PC-9 (cell line): ENCODE measurements at places on chromosomes 2 and 18. TPM values are rescaled to one million over a fixed set of nuclear protein-coding genes. Genes with fewer than 3 reads are reported as not detected.

DNA sequence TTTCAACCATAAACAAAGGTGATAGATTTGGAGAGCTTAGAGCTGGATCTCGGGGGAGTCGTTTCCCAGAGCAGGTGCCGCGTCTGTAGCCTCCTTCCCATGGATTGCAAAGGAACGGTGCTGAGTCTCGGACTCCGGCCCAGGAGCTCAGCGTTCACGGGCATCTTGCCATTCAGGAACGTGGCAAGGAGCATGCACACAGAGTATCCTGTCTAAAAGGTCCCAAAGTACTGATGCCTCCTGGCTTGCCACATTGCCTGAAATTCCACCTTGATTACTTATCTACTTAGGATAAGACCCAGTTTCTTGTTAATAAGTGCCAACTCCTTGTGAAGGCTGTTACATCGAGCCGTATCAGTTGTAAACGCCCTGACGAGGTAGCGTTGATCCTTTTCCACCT lies 197.8 kb upstream of the MYT1L start:
- H3K36me3 ChIP-seq = no peaks in the 10 kb centered on the region
- no peak for DNase-seq
- H3K27ac ChIP-seq = no peak overlapping the region
- H3K4me3 ChIP-seq = no peak overlapping the region
- peaks cover 45% of the 10 kb centered on the region for H3K27me3 ChIP-seq

DNA sequence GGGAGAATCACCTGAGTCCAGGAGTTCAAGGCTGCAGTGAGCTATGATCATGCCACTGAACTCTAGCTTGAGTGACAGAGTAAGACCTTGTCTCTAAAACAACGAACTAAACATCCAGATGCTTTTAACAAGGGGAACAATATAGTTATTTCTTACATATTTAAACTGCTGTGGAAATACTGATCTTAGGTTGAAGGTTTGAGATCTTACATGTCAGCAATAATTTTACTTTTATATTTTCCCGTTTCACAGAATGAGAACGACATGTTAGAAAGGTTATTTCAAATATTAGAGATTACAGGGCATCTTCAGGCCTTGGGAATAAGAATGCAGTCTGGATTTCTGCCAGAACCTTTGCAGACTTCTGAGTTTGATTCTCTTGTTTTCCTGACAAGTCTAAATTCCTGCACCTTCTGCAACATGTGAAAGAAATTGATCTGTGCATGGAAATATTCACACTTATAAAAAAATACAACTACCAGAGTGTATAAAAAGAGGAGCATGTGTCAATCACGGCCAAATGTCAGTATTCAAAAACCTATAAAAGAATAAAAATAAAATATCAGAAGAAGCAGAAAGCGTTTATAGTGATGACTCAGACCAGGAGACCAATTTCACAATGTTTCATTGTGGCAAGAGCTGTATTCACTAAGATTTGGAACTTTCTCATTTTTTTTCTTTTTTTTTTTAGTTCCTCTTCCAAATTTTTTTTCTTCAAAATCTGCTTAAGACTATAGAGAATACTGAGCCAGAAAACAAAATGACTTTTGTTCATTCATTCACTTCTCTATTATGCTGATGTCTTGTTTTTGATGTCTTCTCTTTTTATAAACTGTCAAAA lies 29.6 kb downstream of the COLEC12 start:
- no peak for DNase-seq
- H3K4me3 ChIP-seq = no peak overlapping the region
- H3K27me3 ChIP-seq = peaks cover 59% of the 10 kb centered on the region
- no peaks in the 10 kb centered on the region for H3K36me3 ChIP-seq

- no peaks in the 10 kb centered on the region for H3K4me1 ChIP-seq
- H3K36me3 ChIP-seq = no peaks in the 10 kb centered on the region; the same call in 1 of the 2 replicates
- DNase-seq = no peak
These were observed 40.2 kb upstream of the GMCL1 start for GRCh38 chr2:69789175-69789721.

DNA sequence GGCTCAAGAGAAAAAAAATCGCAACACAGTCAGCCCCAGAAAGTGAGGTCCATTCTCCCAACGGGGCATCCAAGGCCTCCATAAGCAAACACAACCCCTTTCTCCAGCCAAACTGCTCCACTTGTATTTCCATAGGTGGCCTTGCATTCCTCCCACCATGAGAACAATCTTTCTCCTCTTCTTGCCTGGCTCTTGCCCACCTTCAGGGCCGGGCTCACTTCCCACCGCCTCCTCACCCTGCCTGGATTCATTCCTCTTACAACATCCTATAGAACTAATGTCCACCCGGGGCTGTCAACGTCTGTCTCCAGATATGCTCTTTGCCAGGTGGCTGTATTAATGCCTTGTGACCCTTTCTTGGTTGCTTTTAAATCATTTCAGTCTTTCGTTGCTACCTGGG lies 124.5 kb downstream of the SMAD7 start:
- no peaks in the 10 kb centered on the region for H3K27me3 ChIP-seq
- H3K4me3 ChIP-seq = no peak overlapping the region
- no peak overlapping the region for H3K27ac ChIP-seq
- peaks cover 19% of the 10 kb centered on the region for H3K4me1 ChIP-seq
- H3K36me3 ChIP-seq = 0 out of 2 replicates have a peak, but pooled peaks cover 6% of the 10 kb centered on the region

- H3K36me3 ChIP-seq = no peaks in the 10 kb centered on the region
- DNase-seq = no peak
- H3K4me3 ChIP-seq = no peak overlapping the region
- H3K27ac ChIP-seq = no peak overlapping the region
- peaks cover 11% of the 10 kb centered on the region; the same call in 1 of the 2 replicates for H3K4me1 ChIP-seq
These were observed 263.4 kb downstream of the SH3BP4 start for GRCh38 chr2:235215248-235215647.

DNA sequence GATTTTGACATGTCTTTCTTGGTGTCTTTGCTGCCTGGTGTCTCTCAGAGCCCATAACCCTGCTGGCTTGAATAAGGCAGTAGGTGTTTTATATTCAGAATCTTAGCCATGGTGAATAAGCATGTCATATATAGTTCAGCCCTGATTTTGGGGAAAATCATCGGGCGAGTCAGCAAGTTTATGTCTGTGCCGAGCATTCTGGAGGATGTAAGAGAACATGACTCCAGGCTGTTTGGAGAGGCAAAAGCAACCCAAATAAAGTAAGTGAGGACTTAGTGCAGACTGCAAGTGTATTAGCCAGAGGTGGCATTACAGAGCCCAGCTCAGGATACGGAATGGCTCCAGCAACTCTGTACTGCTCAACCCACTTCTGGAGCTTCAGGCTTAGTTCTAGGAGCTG lies 50.3 kb downstream of the TCF7L1 start:
- H3K4me1 ChIP-seq = no peaks in the 10 kb centered on the region; the same call in 1 of the 2 replicates
- no peak for DNase-seq
- no peak overlapping the region for H3K4me3 ChIP-seq
- H3K27ac ChIP-seq = no peak overlapping the region
- H3K36me3 ChIP-seq = no peaks in the 10 kb centered on the region

DNA sequence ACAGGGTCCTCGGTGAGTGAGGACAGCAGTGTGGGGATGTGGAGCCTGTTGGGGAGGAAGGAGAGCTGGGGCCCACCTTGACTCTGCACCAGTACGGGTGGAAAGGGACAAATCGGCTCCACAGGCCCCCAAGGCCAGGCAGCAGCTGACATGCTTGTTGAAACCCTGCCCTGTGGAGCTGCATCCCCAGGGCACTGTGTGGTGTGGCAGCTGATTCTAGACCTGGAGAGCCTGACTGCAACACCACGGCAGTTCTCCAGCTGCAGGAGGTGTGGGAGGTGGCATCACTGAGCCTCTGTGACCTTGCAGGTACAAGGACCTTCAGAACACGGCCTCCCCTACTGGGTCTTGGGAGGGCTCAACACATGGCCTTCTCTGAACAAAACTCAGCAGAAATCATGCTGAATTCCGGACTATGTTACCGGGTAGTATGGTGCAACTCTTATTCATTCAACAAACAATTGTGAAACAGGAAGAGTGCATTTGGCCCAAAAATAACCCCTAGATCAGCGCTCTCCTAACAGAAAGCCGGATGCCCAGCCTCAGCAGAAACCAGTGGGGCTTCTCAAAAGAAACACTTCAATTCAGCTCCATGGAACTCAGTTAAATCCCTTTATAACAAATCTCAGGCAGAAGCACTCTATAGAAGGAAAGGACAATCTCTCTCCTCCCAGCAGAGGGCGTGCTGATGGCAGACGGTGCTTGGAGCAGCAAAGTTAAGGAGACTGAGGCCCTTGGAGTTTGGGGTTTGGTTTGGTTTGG lies 104.4 kb upstream of the SALL3 start:
- H3K4me3 ChIP-seq = no peak overlapping the region
- H3K27ac ChIP-seq = no peak overlapping the region
- H3K36me3 ChIP-seq = no peaks in the 10 kb centered on the region
- H3K4me1 ChIP-seq = no peaks in the 10 kb centered on the region
- DNase-seq = peak; percentile 5
- peaks cover 74% of the 10 kb centered on the region for H3K27me3 ChIP-seq

DNA sequence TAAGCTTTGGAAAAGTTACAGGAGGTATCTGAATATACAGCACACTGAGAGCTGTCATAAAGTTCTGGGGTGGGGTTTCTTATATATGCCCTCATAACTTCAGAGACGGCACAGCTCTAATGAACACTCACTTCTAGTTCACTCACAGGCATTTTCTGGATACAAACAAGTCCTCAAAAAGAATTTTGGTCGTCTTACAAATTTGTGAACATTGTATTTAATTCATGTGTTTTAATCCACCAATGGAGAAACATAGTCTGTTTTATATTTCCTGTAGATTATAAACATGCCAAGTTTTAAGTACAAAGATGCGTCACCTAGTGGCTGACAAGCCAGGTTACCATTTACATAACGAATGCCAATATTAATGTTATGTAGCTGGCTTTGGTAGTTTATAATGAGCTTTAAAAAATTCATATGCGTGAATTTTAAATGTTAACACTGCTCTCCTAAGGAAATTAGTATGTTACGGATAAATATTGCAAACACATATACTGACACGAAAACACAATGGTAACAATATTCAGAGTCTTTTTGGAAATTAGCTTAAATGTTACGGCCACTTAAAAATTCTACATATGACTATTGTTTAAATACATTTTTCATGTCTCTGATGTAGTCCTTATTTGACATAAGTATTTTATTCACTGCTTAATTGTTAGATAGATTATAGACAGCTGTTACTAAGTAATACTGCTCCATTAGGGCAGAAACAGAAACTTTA lies 2.5 kb downstream of the COL3A1 start:
- no peak overlapping the region for H3K4me3 ChIP-seq
- no peaks in the 10 kb centered on the region for H3K27me3 ChIP-seq
- no peak overlapping the region for H3K27ac ChIP-seq
- H3K36me3 ChIP-seq = no peaks in the 10 kb centered on the region
- no peak for DNase-seq

GRCh38 chr2:181581534-181581933 lies 75.4 kb downstream of the CERKL start:
- H3K27ac ChIP-seq = no peak overlapping the region
- no peak for DNase-seq
- H3K36me3 ChIP-seq = no peaks in the 10 kb centered on the region
- no peak overlapping the region for H3K4me3 ChIP-seq

- no peaks in the 10 kb centered on the region for H3K4me1 ChIP-seq
- H3K36me3 ChIP-seq = no peaks in the 10 kb centered on the region
- no peak overlapping the region for H3K27ac ChIP-seq
- no peak for DNase-seq
These were observed 173.0 kb downstream of the PTGR3 start for GRCh38 chr18:75035928-75036327.

DNA sequence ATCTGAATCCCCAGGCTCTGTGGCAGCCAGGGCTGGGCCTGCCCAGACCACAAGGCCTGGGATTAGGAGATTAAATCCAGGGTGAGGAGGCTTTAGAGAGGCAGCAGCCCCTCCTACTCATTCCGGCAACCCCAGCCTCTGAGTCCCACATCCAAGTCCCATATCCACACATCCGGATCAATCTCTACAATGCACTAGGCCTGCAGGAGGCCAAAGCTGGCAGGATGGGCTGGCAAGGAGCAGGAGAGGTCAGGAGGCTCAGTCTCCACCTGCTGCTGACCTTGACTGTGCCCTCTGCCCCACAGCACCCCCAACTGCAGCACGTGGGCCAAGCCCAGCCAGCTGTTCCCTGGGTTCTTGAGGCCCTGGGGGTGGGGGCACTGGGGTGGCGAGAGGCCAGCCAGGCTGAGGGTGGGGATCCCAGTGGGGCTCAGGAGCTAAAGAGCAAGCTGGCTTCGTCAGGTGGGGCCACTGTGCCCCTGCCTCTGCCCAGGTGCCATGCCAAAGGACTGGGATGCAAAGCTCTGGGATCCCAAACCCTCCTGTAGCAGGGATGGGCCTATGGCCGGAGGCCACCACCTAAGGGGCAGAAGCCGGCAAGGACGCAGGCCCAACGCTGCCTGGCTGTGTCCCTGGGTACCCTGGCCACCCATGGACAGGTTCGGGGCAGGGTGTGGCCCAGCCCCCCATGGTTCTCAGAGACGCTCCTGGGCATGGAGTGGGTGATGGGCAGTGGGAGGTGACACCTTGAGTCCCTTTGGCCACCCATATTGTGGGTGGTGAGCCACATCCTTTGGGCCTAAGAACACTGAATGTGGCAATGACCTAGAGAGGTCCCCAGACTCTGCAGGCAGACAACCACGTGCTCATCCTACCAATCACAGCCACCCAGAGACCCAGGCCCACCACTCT lies 3.2 kb downstream of the KIF1A start:
- H3K27ac ChIP-seq = no peak overlapping the region
- no peaks in the 10 kb centered on the region for H3K4me1 ChIP-seq
- no peak overlapping the region for H3K4me3 ChIP-seq
- no peaks in the 10 kb centered on the region for H3K36me3 ChIP-seq

GRCh38 chr2:34734662-34735061 lies 1135.6 kb upstream of the FAM98A start:
- peaks cover 12% of the 10 kb centered on the region; the same call in 1 of the 2 replicates for H3K27me3 ChIP-seq
- H3K27ac ChIP-seq = no peak overlapping the region
- H3K36me3 ChIP-seq = no peaks in the 10 kb centered on the region
- H3K4me3 ChIP-seq = no peak overlapping the region
- H3K4me1 ChIP-seq = no peaks in the 10 kb centered on the region

The PSMG2 gene
- total RNA-seq = 107 and 123 TPM in 2 replicates

The ADD2 gene
- total RNA-seq = 3.5 and 3.8 TPM in 2 replicates

The TSPYL6 gene
- not detected in 2 replicates for total RNA-seq

The OXER1 gene
- total RNA-seq = not detected in 2 replicates

The TBR1 gene
- total RNA-seq = not detected in 2 replicates

The NDUFS1 gene
- total RNA-seq = 60.7 and 68.9 TPM in 2 replicates

The KCNG3 gene
- total RNA-seq = 1.3 and 2.1 TPM in 2 replicates

The SERPINB12 gene
- total RNA-seq = not detected in 2 replicates

The TYMS gene
- 138 and 149 TPM in 2 replicates for total RNA-seq
